CD4-positive, alpha-beta T cell treated with Interleukin-6 at 100 ng/mL for 8 hours (primary cell): ENCODE measurements at places on chromosomes 16 and 17.

- no peak for DNase-seq
Observed at GRCh38 chr17:76688165-76688622, 22.6 kb downstream of the MXRA7 start.

GRCh38 chr16:79648826-79649225 lies 48.3 kb upstream of the MAF start:
- DNase-seq = no peak

- DNase-seq = no peak
Observed at GRCh38 chr17:73478334-73478733, 165.9 kb downstream of the SDK2 start.

- no peak for DNase-seq
Observed at GRCh38 chr17:36463916-36464764, 22.3 kb upstream of the ZNHIT3 start.

- no peak for DNase-seq
Observed at GRCh38 chr16:12965274-12965804, 63.9 kb downstream of the SHISA9 start.
